ENCODE measurements at places on chromosomes 7 and 10.
A peak's percentile ranks its signal among the peaks of the same experiment; 100 is the strongest.

- no peak for DNase-seq
Measured at GRCh38 chr7:4461531-4461930, 220.6 kb upstream of the FOXK1 start.

GRCh38 chr10:70403483-70404035, 386 bp upstream of the EIF4EBP2 start:
- no peak for DNase-seq

DNA sequence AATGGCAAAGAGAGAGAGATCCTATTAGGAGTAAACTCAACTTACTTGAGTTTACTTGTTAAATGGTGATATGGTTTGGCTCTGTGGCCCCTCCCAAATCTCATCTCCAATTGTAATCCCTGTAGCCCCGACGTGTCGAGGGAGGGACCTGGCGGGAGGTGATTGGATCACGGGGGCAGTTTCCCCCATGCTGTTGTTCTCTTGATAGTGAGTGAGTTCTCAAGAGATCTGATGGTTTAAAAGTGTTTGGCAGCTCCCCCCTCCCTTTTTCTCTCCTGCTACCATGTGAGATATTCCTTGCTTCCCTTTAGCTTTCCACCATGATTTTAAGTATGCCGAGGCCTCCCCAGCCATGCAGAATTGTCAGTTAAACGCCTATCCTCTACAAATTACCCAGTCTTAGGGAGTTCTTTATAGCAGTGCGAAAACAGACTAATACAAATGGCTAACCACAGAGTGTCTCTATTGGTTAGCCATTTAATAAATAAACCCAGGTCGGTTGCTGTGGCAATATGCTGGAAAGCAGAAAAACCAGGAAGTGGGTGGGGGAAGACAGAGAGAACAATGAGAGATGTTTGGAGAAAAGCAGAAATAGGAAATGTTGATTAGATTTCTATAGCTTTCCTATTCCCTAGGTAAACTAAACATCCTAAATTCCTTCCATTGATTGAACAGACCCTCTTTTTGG, 3.0 kb upstream of the STMP1 start:
- DNase-seq: no peak

DNA sequence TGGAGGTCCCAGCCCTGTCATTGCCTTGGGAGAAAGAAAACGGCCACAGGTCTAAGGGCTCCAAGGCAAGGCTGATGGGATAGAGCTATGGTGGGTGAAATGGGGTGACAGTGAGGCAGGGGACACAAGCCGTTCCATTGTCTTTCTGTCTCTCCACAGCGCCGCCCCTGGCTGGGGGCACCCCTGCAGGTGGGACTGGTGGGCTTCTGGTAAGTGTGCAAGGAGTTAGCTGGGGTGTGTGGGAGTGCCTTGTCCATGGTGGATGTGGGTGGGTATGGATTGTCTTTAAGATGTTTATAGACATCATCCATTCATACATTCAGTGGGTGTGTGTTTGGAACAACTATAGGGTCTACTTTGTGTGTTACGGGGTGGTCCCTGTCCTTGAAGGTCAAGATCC, 7.5 kb downstream of the SFXN3 start:
- DNase-seq: no peak

GRCh38 chr7:99001482-99002147, 123.3 kb downstream of the TRRAP start:
- no peak for DNase-seq

- DNase-seq: no peak
Measured at GRCh38 chr10:113232928-113233511, 283.0 kb downstream of the TCF7L2 start.

- DNase-seq: no peak
Measured at GRCh38 chr7:157587051-157587804, 250.4 kb downstream of the DNAJB6 start.

DNA sequence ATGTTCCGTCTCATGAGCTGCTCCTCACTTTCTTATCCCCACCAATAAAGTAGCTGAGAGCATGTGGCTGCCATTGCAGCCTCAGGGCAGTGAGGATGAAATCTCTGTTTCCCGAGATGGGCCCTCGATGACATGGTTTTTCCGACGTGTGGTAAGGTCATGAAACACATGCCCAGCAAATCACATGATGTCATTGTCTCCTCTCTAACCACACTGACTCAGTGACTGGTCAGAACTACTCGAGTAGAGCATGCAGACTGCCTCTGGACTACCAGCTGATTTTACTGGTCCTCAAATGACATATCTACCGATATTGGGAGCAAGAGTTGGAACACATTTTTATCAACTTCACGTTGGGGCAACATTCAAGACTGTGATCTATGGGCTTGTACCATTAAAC, 786.1 kb downstream of the CNTNAP2 start:
- DNase-seq: no peak

DNA sequence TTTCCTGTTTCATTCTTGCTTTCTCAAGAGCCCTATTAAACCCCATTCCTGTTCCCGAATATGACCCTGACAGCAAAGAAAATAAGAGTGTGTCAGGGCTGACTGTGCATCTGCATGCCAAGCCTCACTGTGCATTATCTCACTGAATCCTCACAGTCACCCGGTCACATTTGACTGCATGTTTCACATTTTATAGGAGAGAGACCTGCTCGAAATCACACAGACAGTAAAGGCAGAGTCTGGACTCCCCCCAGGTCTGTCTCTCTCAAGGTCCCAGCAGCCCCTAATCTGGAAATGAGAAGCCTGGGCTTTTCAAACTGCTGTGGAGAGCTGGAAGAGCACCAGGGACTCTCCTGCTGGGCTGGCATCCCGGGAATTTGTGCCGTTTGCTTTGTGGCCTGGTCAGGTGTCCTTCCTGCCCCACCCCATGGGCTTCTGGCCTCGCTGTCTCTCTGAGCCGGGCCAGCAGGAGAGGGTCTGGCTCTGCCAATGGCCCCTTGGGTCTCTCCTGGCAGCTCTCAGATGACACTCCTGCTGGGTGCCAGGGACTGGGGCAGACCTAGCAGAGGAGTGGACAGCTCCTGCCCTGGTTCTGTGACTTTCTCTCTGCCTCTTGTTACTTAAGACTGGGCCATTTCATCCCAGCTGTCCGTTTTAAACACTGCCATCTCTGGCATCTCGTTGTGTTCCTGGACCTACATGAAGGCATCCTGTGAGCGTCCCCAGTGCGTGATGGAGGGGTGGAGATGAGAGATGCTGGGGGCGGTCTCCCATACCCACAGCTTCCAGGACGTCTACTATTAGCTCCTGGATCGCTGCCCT, 173.6 kb downstream of the ARHGAP12 start:
- no peak for DNase-seq

DNA sequence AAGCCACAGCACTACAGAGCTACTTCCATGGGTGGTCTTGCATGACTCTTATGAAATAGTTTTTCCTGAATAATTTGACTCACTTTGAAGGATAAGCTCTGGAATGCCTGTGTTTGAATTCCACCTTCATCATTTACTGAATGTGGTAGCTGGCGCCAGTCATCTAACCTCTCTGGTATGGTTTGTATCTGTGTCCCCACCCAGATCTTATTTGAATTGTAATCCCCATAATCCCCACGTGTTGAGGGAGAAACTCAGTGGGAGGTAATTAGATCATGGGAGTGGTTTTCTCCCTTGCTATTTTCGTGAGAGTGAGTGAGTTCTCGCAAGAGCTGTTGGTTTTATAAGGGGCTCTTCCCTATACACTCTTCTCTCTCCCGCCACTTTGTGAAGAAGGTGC, 11.2 kb upstream of the SLC13A1 start:
- no peak for DNase-seq

GRCh38 chr7:114939484-114940097, 17.7 kb downstream of the MDFIC start:
- no peak for DNase-seq

GRCh38 chr10:32332299-32332750, 14.6 kb downstream of the EPC1 start:
- peak; percentile 19 for DNase-seq

DNA sequence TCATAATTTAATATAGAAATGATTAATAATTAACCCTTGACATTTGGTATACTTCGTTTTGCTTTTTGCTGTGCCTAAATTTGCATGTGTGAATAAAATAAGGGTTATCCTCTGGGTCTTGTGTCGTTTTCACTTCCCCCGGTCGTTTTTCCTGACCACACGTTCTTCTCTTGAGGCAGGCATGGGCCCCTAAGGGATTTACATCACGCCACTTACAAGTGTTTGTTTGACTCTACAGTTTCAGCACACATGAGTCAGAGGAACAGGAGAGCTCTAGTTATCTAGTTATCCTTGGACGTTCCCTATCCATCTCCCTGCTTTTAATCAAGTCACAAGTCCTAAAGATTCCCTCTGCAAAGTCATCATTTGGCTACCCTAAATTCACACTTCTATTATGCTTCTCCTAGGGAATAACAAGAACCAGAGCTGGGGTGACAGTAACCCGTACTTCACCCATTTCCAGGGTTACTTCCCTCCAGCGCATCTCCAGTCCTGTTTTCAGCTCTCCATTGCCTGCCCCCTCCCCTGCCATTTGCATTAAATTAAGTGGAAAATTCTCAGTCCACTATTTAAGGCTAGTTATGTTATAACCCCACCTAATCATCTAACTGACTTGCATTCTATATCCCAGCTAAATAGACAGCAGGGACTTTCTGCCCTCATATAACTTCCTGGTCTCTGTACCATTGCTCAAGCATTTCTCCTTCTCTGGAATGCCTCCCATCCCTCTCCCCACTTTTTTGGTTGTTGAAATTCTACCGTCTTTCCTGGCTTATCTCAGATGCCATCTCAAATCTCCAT, 206.9 kb downstream of the PTEN start:
- DNase-seq: no peak

GRCh38 chr7:17709599-17709998, 230.7 kb downstream of the SNX13 start:
- no peak for DNase-seq

DNA sequence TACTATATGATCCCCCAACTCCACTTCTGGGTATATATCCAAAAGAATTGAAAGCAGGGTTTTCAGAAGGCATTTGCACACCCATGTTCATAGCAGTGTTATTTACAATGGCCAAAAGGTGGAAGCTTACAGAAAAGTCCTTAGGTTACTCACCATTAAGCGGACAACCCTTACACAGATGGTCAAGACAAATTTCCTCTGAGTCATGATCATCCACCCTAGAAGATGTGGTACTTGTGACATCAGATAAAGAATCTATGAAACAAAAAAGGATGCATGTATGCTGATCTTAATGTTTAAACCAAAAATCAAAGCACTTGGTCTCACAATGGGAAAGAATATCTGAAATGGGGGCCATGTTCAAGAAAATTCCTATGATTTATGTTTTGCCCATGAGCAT, 31.1 kb downstream of the ZC3HAV1 start:
- DNase-seq: no peak

DNA sequence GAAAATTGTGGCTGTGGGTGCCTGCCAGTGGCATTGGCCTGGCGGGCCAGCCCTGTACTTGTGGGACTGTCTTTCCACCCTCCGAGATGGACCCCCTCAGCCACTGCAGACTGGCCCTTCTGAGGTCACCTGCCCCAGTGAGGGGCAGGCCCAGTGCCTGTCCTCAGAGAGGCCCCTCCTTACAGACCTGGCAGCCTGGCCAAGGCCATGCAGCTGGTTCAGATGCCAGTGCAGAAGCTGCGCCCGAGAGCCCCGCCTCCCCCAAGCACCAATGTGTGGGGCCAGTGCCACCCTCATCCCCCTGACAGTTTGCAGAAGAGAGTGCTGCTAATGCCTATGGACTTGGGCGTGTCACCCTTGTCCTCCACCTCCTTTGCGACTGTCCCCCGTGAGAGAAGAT, 10.0 kb downstream of the ZNF316 start:
- no peak for DNase-seq

- DNase-seq: no peak
Measured at GRCh38 chr7:112092306-112092705, 113.9 kb downstream of the DOCK4 start.

GRCh38 chr10:119024882-119025281, 4.6 kb upstream of the NANOS1 start:
- no peak for DNase-seq

DNA sequence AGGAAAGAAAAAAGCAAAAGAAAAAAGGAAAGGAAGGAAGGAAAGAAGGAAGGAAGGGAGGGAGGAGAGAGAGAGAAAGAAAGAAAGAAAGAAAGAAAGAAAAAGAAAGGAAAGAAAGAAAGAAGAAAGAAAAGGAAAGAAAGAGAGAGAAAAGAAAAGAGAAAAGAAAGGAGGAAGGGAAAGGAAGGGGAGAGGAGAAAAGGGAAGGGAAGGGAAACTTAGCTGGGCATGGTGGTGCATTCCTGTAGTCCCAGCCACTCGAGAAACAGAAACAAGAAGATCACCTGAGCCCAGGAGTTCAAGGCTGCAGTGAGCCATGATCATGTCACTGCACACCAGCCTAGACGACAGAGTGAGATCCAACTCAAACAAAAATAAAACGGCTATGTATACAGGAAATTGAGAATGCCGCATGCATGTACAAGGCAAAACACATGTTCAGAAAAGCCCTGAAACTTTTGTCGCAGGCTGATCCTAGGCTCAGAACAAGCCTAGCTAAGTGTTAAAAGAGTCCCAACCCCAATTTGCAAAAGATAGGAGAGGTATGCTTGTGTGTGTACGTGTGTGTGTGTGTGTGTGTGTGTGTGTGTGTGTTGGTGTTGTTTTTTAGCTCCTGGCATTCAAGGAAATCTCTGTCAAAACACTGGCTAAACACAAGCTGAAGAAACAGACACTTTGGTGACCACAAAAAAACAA, 6.6 kb upstream of the NPC1L1 start:
- DNase-seq: no peak

DNA sequence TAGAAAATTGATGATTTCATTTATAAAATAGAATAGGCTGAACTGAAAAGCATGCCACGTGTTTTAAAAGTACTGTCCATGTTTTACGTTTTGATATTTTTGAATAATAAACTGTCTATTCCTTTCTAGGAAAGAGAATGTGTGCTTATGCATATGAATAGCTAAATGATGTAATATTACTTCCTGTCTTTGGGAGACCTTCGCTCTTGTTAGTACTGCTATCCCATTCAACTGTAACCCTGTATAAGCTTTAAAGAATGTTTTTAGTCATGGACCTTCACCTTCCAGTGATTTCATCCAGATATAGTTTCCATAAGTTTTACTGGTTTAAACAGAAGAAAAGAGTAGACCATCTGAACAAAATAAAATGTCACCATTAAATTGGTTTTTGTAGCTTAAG, 274.4 kb upstream of the SEMA3A start:
- no peak for DNase-seq

- no peak for DNase-seq
Measured at GRCh38 chr7:138243836-138244235, 167.6 kb downstream of the AKR1D1 start.
